ENCODE measurements at places on chromosomes 5 and 9. TPM values are rescaled to one million over a fixed set of nuclear protein-coding genes. Genes with fewer than 3 reads are reported as not detected.

Gene NPR3
- total RNA-seq = 2.7 TPM

Gene C9
- total RNA-seq = not detected

Gene KLHL3
- 2.2 TPM for total RNA-seq

Gene NR5A1
- not detected for total RNA-seq

Gene TTC23L
- not detected for total RNA-seq

Gene FOXI1
- not detected for total RNA-seq

Gene ZNF300
- 3.6 TPM for total RNA-seq

Gene RNF180
- total RNA-seq = 2.6 TPM

Gene SLC24A2
- not detected for total RNA-seq

Gene SNAPC4
- 6.1 TPM for total RNA-seq

Gene QRFP
- total RNA-seq = not detected

Gene PCDHA12
- total RNA-seq = under 0.01 TPM

Gene ACTBL2
- under 0.01 TPM for total RNA-seq

Gene PLCXD3
- total RNA-seq = 0.64 TPM

Gene PCDHA1
- total RNA-seq = not detected

Gene SLC1A1
- total RNA-seq = 0.96 TPM

Gene COX7C
- 711 TPM for total RNA-seq

Gene LHX3
- total RNA-seq = not detected

Gene NREP
- total RNA-seq = 119 TPM

Gene FAM221B
- total RNA-seq = not detected

Gene LEAP2
- total RNA-seq = 0.32 TPM

Gene CHSY3
- total RNA-seq = 3.7 TPM

Gene C5orf58
- total RNA-seq = not detected

Gene AIF1L
- 0.08 TPM for total RNA-seq

Gene FOXD4
- 0.24 TPM for total RNA-seq

Gene KCNN2
- 0.96 TPM for total RNA-seq

Gene C8G
- total RNA-seq = not detected

Gene GABRB2
- total RNA-seq = 0.65 TPM

Gene ARHGEF28
- total RNA-seq = 9.1 TPM

Gene NDFIP1
- 62.3 TPM for total RNA-seq

Gene MYMK
- total RNA-seq = 1.0 TPM

Gene CCNG1
- 321 TPM for total RNA-seq

Gene MEIKIN
- not detected for total RNA-seq

Gene GALNT12
- total RNA-seq = 3.8 TPM

Gene SHLD3
- 5.7 TPM for total RNA-seq

Gene POU5F2
- total RNA-seq = 0.13 TPM

Gene AQP3
- 1.3 TPM for total RNA-seq

Gene CAST
- 193 TPM for total RNA-seq

Gene EQTN
- total RNA-seq = not detected

Measured in epithelial cell of alveolus of lung (primary cell).